ENCODE measurements at places on chromosomes 3 and 15.

DNA sequence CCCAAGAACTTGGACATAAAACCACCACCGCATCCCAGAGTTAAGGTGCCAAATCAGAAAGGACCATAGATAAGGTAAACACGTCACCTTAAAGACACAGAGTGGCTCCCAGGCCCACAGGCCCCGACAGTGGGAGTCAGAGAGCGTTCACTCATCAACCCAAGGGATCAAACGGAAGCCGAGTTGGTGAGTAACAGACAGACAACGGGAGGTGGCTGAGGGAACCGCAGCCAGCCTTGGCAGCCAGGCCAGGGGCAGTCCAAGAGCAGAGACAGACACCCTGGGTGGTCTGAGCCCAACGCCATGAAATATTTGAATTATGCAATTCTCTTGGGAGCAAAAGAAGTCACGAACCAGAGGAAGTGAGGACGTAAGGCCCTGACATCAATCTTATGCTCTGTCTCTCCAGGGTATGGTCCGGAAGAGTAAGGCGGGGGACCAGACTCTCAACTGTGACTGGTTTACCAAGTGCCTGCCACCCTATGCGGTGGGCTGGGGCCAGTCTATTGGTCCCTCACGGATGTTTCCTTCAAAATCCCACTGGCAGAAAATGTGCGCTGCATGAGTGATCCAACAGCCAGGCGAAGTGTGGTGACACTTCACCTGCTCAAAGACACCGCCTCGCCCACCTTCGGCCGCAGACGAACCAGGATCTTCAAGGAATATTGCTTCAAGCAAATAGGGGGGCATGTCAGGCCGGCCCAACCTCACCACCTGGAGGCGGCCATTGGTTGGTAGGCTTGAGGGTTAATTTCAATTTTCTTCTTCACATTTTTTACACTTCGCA, 34.3 kb downstream of the TMEM44 start:
- DNase-seq, result no peak

- DNase-seq, result no peak
Observed at GRCh38 chr3:136343873-136344555, 93.9 kb downstream of the PCCB start.

DNA sequence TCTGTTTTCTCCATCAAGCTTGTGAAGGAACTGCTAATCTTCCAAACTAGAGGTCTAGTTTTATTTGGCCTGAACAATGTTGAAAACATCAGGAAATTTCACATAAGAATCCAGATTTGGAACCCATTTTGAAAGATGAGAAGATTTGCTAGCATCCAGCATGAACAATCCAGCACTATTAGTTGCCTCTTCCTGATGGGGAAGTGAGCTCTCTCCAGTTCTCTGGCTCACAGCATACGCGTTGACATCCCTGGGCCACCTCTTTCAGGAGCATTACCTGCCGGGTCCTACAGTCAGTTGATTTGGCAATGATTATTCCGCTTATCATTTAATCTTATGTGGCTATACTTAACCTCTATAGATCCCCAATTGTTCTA, 10.9 kb downstream of the GPR87 start:
- no peak for DNase-seq

GRCh38 chr3:110956081-110956480, 115.5 kb upstream of the NECTIN3 start:
- DNase-seq, result no peak

DNA sequence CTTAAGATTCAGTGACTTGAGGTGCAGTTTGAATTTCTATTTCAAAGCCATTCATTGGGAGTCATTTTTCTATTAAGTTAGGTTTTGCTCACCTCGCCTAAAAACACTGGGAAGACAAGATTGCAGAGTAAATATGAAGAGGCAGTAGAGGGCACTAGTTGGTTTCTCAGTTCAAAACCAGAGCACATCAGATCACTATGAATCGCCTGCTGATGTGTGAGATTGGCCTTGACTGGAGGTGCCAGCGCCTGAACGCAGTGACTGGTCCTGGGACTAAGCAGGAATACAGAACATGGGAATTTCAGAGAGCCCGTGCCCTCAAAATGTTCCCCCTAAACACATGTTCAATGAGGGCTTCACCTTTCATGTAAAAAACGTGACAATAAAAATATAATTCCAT, 229.0 kb downstream of the ITPR1 start:
- peak; percentile 46 for DNase-seq

GRCh38 chr3:16388850-16389441, 123.9 kb downstream of the OXNAD1 start:
- DNase-seq, result no peak

- DNase-seq, result no peak
Observed at GRCh38 chr15:33834892-33835743, 133.2 kb upstream of the CHRM5 start.

- no peak for DNase-seq
Observed at GRCh38 chr3:98432575-98432974, 30.4 kb upstream of the OR5K1 start.

DNA sequence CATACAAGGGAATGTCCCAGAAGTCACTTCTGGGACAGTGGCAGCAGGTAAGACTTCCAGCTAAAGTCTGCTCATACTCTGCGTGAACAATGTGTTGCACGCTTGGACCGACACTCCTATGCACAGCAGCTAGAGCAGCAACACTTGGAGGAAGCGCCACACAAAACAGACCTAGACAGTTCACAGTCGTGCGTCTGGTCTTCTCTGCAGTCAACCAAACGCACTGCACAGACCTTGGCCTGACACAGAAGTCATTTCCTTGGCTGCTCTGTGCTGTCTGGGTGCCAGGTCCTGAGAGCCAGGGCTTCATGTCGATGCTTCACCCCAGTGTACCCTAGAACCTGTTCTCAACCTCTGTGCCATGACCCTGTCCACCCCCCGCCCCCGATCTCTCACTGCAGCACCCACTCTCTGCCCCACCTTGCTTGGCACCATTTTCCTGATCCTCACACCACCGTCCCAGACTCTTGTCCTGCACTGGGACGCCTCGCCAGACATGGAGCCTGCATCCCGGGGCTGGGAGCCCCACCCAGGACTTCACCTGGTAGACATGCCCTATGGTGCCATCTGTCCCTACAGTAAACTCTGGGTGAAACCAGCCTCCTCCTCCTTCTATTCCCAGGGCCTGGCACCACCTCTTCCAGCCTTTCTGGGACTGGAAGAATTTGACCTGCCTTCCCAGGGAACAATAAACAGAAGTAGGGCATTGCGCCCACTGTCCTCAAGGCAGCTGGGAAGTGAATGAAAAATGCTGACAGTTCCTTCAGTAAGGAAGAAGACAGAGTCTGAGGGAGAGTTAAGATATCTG, 3.1 kb downstream of the ATP10A start:
- no peak for DNase-seq

DNA sequence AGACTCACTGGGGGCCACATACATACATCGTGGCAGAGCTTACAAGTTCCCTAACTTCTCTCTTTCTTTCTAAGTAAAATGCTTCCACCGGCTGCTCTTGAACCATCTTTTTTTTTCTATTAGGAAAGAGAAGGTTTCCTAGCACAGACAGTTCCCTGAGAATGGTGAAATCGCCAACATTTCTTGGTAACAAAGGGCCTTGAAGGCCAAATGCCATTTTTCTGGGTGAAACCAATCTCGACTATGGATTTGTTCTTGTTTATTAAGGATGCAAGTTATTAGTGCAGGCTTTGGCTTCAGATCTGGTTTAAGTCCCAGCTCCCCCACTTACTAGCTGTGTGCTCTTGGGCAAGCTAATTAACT, 3.0 kb downstream of the LMCD1 start:
- DNase-seq, result no peak

- DNase-seq, result no peak
Observed at GRCh38 chr3:13563911-13564310, 15.0 kb downstream of the FBLN2 start.

GRCh38 chr3:126539558-126540250, 15.7 kb downstream of the CHST13 start:
- peak; percentile 10 for DNase-seq

- DNase-seq, result no peak
Observed at GRCh38 chr3:102206511-102207031, 228.2 kb upstream of the ZPLD1 start.

DNA sequence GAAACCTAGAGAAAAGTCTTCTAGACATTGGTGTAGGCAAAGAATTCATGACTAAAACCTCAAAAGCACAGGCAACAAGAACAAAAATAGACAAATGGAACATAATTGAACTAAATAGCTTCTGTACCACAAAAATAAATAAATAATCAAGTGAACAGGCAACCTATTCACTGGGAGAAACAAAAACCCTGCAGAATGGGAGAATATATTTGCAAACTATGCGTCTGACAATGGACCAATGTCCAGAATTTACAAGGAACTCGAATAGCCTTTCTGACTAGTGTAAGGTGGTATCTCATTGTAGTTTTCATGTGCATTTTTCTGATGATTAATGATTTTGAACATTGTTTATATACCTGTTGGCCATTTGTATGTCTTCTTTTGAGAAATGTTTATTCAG, 37.0 kb upstream of the GCSAM start:
- DNase-seq, result no peak

DNA sequence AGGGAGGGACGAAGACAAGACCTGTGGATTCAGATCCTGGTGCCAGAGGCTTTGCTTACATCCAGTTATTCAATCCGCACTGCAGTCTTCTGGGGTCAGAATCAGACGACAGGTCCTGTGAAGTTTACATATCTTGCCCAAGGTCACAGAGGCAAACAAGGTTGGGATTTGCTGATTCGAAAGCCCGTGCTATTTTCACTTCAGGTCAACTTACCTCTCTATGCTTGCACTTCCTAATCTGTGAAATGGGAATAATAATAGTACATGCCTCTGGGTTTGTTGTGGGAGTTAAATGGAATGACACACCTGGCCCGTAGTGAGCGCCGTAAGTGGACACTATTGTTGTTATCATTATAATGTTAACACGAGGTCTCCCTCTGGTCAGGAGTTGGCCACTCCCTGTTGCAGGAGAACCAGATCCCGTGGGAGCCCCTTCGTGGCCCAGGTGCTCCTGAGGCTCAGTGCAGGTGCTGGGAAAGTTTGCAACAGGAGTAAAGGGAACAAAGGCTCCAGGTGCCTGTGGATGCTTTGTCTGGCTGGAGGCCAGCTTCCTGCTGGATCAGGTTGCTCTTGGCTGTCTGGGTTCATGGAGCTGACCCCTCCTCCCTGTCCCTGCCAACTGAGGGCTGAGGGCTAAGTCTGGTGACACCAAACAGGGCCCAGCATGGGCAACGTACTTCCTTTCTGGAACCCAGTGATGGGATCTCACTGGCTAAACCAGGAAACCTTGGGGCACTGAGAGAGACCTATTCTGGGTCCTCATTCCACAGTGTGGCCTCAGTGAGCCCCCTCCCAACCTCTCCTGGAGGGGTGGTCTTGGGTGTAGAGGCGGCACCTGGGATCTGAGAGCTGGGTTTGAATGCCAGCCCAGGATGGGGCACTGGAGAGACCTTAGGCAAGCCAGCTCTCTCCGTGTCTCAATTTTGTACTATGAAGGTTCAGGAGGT, 40.1 kb upstream of the SEMA4B start:
- no peak for DNase-seq

GRCh38 chr3:99659951-99660350, 21.6 kb downstream of the COL8A1 start:
- no peak for DNase-seq

DNA sequence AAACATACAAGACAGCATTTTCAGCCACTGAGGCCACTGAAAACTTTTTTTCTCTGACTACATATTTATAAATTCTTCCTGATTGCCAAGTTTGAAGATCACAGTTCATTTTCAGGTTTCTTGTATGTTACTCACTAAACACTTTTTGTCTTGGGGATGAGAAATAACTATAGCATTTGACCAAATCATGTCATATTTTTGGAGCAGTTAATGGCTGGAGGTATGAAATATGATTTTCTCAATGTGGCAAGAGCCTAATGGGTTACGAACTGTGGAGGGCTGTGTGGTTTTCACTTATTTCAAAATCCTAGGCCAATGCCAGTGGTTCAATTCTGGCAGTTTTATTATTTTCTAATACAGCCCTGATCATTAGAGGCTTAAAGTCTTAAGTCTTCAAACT, 64.4 kb downstream of the USP13 start:
- DNase-seq, result no peak

DNA sequence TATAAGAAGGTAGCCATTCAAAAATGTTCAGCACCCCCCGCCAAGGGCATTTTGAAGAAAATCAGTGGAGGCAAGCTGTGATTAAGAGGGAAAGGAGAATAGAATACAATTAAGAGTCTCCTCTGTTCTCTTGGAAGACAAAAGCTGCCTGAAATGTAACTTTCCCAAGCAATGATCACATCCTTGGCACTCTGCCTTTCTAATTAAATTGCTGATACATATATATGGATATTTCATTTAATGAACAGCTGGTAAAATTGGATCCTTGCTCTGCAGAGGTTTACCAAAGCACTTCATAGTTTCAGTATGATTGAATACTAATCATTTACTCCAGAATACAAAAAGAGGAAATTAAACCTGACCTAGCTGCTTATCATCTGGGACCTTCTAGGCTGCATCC, 10.4 kb downstream of the COL6A6 start:
- no peak for DNase-seq

DNA sequence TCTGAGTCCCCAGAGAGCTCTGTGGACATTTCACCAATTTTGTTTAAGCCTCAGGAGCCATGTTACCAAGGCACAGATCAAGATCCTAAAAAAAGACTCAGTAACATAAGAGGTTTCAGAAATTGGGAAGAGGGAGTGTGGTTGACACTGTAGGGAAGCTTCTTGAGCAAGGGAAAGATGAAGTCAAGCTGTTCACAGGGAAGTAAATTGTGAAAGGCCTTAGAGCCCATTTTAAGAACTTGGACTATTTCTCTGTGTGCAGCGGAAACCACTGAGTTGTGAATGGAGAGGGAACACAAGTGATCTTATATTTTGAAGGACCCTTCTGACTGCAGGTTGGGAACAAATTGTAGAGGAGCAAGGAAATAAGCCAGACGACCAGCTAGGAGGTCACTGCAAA, 18.7 kb downstream of the BCL2A1 start:
- DNase-seq, result no peak

DNA sequence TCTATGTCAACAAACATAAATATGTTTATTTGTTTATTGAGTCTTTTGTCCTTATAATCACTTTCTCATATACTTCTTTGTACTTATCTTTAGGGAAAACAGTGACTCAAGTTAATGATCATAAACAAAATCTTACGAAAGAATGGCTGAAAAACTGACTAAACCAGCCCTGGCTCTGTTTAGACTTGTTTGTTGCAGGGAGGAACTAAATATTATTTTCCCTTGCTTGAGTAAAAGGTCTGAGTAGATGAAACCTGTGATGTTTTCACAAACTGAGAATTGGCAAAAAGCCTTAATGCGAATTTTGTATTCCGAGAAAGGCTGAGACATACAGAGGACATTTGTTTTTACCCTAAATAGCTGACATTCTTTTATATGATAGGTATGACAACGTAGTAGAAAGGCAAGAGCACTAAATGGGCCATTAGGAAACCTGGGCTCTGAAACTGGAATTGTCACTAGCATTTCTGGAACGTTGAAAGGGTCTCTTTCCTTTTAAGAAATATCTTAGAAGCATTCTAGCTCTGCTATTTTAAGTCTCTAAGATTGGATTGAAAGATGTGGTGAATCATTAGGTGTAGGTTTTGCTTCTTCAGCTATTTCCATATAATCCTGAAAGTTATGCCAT, 18.2 kb upstream of the CLDN16 start:
- DNase-seq, result no peak

GRCh38 chr3:65558826-65559225, 479.9 kb downstream of the MAGI1 start:
- no peak for DNase-seq
